Activated CD4-positive, alpha-beta memory T cell treated with anti-CD3 and anti-CD28 coated beads, Interleukin-2, amount 10 ng/mL, durations not matched to agents 7 days and 5 days (primary cell): ENCODE measurements at places on chromosomes 12 and 14.

DNA sequence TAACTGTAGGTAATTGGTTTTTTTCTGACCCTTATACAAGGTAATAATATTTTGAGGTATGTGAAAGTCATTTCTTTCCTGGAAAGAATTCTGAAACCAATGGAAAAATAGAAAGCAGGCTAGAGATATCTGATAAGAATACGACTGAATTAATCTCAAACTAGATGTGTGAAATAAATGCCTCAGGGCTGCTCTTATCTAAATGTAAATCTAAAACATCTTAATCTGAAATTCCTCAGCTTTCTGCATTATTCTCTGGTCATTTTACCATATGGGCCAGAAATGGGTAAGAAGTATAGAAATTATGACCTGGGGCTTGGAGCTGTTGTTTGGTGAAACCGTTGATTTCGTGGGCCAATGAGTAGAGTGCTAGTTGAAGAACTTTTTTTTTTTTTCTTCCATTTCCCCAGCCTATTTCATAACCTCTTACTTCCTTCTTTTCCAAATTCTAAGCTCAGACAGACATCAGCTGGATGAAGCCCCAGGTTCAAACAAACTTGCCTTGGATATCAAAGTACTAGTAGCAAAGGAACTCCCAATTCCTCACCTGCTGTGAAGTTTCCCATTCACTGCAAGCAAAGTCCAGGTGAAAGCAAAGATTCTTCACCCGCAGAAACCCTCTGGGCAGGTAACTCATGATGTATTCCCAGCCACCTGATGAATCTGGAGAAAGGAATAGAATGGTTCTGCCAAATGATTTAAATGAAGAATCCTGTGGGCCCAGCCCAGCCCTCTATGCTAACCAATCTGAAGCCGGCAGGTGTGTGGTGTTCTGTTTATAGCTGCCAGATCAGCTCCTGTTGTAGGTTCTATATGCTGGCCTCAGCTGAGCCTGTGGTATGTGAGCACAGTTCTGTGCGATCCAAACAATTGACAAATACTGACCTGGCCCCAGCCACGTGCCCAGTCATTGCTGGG is 9.7 kb upstream of the FOS start:
- H3K4me3 ChIP-seq, result no peak overlapping the region
- no peaks in the 10 kb centered on the region for H3K36me3 ChIP-seq
- H3K27ac ChIP-seq, result no peak overlapping the region
- H3K27me3 ChIP-seq, result peaks cover 62% of the 10 kb centered on the region

DNA sequence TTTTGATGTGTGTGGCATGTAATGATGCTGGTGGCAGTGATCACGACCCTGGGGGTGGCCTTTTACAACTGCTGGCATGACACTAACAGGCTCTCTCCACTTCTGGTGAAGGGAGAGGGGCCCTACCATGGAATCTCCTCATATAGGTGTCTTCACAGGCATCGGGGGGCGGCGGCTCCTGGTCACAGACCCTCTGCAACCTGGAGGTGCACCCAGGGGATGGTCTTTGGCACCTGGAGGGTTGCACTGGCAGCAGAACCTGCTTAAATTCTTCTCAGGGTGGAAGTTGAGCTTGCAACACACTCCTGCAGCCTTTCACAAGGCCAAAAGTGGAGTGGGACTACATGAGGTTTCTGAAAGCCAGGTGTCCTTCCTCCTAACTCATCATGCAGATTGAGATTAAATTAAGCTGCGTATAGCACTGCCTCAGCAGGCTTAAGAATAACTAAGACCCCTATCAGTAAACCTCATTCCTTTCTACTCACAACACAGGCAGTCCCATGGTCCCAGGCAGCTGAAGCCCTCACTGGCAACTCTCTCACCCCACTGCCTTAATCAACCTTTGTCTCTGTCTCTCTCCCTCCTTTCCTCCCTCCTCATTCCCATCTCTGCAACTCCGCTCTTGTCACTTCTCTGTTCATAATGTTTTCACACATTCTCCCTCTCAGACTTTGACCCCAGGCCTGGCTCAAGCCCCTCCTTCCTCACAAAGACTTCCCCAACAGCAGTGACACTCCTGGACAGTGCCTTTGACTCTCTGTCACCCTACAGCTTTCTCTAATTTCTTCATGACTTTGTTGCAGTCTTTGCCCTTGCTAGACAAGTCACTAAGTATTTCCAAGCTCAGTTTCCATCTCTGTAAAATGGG is 18.9 kb downstream of the NID2 start:
- H3K4me3 ChIP-seq, result no peak overlapping the region
- peaks cover 6% of the 10 kb centered on the region for H3K27me3 ChIP-seq
- no peak for DNase-seq
- H3K4me1 ChIP-seq, result no peaks in the 10 kb centered on the region

- no peak for DNase-seq
- no peaks in the 10 kb centered on the region for H3K27me3 ChIP-seq
- no peaks in the 10 kb centered on the region for H3K4me1 ChIP-seq
- no peaks in the 10 kb centered on the region for H3K36me3 ChIP-seq
Measured at GRCh38 chr14:48584031-48584430, 908.6 kb upstream of the MDGA2 start.

- H3K27ac ChIP-seq, result no peak overlapping the region
- no peaks in the 10 kb centered on the region for H3K27me3 ChIP-seq
- H3K36me3 ChIP-seq, result no peaks in the 10 kb centered on the region
- no peak overlapping the region for H3K4me3 ChIP-seq
- no peak for DNase-seq
Measured at GRCh38 chr14:59435987-59436386, 29.2 kb downstream of the GPR135 start.

GRCh38 chr12:119180380-119181040 is 1.8 kb downstream of the HSPB8 start:
- no peak for DNase-seq
- H3K27ac ChIP-seq, result no peak overlapping the region
- H3K27me3 ChIP-seq, result no peaks in the 10 kb centered on the region
- no peaks in the 10 kb centered on the region for H3K36me3 ChIP-seq
- H3K4me3 ChIP-seq, result no peak overlapping the region
- H3K4me1 ChIP-seq, result no peaks in the 10 kb centered on the region

GRCh38 chr14:61609191-61609843 is 86.0 kb upstream of the HIF1A start:
- no peak overlapping the region for H3K4me3 ChIP-seq
- H3K27me3 ChIP-seq, result peaks cover 3% of the 10 kb centered on the region
- no peaks in the 10 kb centered on the region for H3K4me1 ChIP-seq

DNA sequence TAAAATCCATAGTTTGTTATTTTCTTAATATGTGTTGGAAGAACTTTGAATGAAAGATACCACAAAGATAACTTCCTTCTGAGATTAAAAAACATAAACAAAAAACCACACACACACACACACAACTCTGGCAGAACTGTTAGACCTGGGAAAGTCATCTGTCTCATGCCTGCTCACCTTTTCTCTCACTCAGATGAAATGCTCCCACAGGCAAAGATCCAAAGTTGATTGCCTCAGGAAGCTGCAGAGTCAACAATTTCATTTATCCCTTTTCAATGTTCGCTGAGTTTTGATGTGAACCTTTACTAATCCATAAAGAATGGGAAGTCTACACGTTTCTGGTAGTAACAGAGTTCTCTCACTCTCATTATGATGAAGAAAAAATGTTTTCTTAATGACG is 112.0 kb downstream of the DENND5B start:
- no peak overlapping the region for H3K4me3 ChIP-seq
- no peaks in the 10 kb centered on the region for H3K4me1 ChIP-seq
- H3K36me3 ChIP-seq, result no peaks in the 10 kb centered on the region
- no peak for DNase-seq
- no peak overlapping the region for H3K27ac ChIP-seq
- peaks cover 3% of the 10 kb centered on the region for H3K27me3 ChIP-seq

- no peak overlapping the region for H3K4me3 ChIP-seq
- DNase-seq, result no peak
- no peaks in the 10 kb centered on the region for H3K36me3 ChIP-seq
- peaks cover 2% of the 10 kb centered on the region for H3K27me3 ChIP-seq
- H3K4me1 ChIP-seq, result peaks cover 20% of the 10 kb centered on the region
Measured at GRCh38 chr12:93451423-93452158, 9.8 kb upstream of the UBE2N start.

DNA sequence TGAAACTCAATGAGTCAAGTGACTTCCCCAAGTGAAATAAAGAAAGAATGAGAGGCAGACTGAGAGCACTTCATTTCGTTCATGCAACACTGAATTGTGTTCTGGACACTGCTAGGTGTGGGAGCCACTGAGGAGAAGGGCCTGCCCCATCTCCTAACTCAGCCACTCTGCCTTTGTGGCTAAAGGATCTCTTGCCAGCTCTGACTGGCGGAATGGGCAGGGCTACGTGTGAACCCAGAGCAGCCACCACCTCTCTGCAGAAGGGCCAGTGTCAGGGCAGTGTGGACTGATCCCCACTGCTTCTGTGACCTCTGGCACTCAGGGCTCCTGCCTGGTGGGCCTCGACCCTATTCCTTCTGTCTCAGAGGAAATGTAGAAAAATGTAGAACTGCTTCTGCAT is 46.5 kb upstream of the GZMB start:
- H3K4me1 ChIP-seq, result peaks cover 53% of the 10 kb centered on the region
- peak overlapping the region; percentile 62 for H3K27ac ChIP-seq
- DNase-seq, result no peak
- H3K4me3 ChIP-seq, result no peak overlapping the region

DNA sequence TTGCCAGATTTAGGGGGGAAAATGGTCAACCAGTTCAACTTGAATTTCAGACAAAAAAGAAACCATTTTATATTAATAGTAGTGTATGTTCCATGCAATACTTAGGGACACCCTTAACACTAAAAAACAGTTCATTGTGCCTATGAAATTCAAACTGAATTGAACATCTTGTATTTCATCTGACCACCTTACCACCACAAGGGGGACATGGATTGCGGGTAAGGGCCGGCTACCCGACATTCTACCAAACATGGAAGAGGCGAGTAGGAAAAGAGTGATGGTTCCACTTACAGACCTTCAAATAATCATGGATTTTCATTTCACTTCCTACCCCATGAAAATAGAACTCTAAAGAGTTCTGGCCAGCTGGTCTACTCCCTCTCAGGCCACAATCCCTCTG is 10.3 kb upstream of the STK38L start:
- H3K4me3 ChIP-seq, result no peak overlapping the region
- no peak overlapping the region for H3K27ac ChIP-seq
- H3K36me3 ChIP-seq, result no peaks in the 10 kb centered on the region
- H3K4me1 ChIP-seq, result peaks cover 10% of the 10 kb centered on the region
- no peaks in the 10 kb centered on the region for H3K27me3 ChIP-seq
- DNase-seq, result no peak

DNA sequence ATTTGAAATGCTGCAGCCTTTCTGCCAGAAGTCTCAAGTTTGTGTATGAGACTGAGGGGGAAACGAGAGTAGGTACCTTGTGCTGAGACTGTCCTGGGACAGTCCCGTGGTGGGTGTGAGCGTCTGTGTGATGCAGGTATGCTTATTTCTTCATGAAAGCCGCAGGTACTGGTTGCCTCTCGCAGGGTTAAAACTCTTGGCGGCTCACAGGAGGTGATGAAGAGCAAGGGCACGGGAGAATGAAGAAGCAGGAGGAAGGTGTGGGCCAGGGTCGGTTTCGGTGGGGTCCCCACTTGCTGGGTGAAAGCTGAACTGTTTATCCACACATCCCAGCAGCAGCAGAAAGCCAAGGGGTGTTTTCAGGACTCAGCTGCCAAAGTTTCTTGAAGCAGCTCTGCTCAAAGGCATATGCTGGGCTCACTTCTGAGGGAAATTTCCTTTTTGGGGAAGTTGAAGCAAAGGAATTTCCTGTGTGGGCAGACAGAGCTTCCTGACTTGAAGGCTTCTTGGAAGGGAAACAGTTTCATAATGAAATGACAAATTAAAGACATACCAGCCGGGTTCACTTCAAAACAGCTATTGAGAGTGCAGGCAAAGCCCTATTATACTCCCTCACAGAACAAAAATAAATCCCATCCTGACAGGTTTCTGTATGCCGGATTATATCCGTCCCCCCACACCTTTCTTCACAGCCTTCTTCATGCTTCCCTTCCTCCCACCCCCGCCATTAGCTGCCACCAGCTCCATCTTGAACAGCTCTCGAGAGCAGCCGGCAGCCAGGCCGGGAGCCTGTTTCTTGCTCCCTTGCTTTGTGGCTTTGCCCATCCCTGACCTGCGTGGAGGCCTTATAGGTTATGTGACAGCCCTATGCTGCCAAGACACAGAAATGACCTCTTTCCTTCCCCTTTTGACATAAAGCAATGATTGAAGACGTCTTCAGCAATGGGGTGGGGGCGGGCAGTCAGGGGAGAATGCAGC is 116.6 kb downstream of the ETV6 start:
- H3K27ac ChIP-seq, result peak overlapping the region; percentile 46
- peaks cover 89% of the 10 kb centered on the region for H3K4me1 ChIP-seq
- H3K4me3 ChIP-seq, result peak overlapping the region; percentile 40

GRCh38 chr12:33488036-33488435 is 48.4 kb upstream of the SYT10 start:
- no peaks in the 10 kb centered on the region for H3K36me3 ChIP-seq
- H3K27me3 ChIP-seq, result no peaks in the 10 kb centered on the region
- DNase-seq, result no peak

GRCh38 chr12:23911574-23911973 is 37.9 kb downstream of the SOX5 start:
- no peak overlapping the region for H3K4me3 ChIP-seq
- H3K4me1 ChIP-seq, result no peaks in the 10 kb centered on the region
- no peak overlapping the region for H3K27ac ChIP-seq
- no peaks in the 10 kb centered on the region for H3K27me3 ChIP-seq
- DNase-seq, result no peak

- peaks cover 40% of the 10 kb centered on the region for H3K4me1 ChIP-seq
- peak overlapping the region; percentile 93 for H3K27ac ChIP-seq
- H3K36me3 ChIP-seq, result peaks cover 34% of the 10 kb centered on the region
- no peaks in the 10 kb centered on the region for H3K27me3 ChIP-seq
- DNase-seq, result no peak
Measured at GRCh38 chr12:121638298-121639202, 12.2 kb downstream of the ORAI1 start.

- no peak overlapping the region for H3K4me3 ChIP-seq
- no peak overlapping the region for H3K27ac ChIP-seq
- no peaks in the 10 kb centered on the region for H3K36me3 ChIP-seq
- H3K4me1 ChIP-seq, result peaks cover 5% of the 10 kb centered on the region
- H3K27me3 ChIP-seq, result peaks cover 3% of the 10 kb centered on the region
Measured at GRCh38 chr12:271161-271560, 8.5 kb upstream of the SLC6A13 start.

- no peak for DNase-seq
- H3K4me1 ChIP-seq, result peaks cover 11% of the 10 kb centered on the region
- peaks cover 28% of the 10 kb centered on the region for H3K36me3 ChIP-seq
- no peaks in the 10 kb centered on the region for H3K27me3 ChIP-seq
- H3K4me3 ChIP-seq, result no peak overlapping the region
- no peak overlapping the region for H3K27ac ChIP-seq
Measured at GRCh38 chr14:60974090-60974651, 6.7 kb downstream of the TRMT5 start.

DNA sequence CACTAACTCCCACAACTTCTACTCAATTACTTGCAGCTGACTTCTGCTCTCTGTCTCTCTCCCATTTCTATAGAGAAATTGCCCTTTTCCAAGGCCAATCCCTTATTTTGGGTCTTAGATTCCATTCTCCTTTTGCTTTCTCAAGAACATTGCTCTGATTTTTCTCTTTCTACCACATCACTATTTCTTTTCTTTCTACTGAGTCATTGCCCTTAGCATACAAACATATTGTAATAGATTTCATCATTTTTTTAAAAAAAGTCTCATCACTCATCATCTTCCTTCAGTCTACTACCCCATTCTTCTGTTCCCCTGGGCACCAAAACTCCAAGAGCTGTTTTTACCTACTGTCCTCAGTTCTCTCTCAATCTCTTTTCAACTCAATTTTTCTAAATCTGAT is 4.4 kb upstream of the KCNA1 start:
- H3K4me1 ChIP-seq, result peaks cover 11% of the 10 kb centered on the region
- no peaks in the 10 kb centered on the region for H3K36me3 ChIP-seq
- no peak for DNase-seq
- peaks cover 46% of the 10 kb centered on the region for H3K27me3 ChIP-seq
- no peak overlapping the region for H3K27ac ChIP-seq
